Mesendoderm (in vitro differentiated cells): ENCODE measurements at places on chromosomes 4 and X.

DNA sequence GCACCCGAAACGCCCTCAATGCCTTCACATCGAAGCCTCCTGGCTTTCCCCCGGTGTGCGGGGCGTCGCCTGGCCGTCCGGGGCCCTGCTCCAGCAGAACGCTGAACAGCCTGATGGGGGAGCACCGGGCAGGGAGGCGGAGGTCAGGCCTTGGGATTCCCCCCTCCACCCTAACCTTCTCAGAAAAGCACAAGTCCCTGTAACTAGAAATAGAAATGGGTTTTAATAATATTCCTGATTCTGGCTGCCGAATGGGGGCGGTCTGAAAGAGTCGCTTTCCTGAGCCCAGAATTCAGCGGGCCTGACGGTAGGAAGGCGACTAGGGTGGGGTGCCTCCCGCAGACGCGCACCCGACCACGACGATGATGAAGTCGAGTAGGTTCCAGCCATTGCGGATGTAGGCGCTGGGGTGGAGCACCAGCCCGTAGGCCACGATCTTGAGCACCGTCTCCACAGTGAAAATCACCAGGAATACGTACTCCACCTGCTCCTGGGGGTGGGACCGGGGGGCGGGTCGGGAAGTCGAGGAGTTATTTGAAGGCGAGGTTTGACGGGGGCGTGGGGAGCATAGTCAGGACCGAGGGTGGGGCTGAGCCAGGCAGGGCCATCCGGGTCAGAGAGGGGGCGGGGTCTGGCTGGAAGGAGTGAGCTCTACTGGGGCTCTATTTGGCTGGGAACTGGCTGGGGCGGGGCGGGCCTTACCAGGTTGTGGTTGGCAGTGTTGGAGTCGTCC lies 2.5 kb downstream of the CACNA1F start:
- peak; percentile 81 for DNase-seq

DNA sequence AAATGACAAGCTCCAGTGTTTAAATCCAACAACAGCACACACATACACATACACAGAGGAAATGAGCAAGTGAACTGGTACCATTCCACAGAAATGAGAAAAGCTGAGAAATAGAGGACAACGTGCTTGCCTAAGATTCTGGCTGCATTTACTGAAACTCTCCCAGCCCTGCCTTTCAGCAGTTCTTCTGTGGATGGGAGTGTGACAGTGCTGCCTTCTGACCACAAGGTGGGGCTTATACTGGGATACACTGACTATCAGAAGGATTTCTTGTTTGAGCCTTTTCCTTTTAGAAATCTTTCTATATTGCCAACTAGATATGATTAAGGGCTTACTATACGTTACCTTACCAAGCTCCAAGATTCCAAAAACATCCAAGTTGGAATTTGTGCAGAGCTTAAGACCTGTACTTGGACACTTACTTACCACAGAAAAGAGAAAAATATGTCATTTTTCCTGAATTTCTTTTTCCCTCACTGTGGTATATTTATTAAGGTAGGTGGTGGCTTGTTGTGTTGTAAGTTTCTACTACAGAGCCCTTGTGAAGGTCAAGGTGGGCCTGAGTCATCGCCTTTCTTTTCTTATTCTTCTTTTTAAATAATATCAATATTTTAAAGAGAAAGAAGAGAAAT lies 10.7 kb upstream of the CXCL8 start:
- DNase-seq = peak; percentile 74

DNA sequence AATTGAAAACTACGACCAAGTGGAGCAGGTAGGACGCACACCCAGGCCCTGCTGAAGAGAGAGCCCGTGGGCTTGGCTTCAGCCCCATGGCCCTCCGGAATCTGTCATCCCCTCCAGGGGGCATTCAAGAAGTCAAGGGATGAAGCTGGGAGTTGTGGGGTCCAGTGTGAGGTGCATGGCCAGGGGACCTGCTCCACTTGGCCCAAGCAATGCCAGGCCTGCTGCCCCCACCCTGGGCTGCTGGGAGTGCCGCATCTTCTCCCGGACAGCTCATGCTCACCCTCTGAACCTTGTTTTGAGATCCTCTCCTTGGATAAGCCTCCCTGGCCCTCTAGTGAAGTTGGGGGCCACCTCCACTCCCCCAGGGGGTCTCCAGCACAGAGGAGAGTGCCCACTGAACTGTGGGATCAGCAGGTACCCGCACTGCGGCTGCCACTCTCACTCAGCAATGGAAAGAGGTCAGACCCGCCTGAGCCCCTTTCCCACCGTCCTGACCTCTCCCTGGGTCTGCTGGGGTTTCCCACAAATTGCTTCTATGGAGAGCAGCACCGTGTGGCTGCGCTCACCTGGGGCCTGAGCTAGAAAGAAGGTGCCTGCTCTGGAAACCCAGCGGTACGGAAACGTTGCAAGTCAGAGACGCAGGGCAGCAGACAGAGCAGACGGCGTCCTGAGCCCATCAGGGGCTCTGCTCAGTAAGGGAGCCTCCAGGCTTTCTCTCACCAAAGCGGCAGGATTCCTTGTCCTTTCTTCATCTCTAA lies 5.0 kb upstream of the ABLIM2 start:
- no peak for DNase-seq

GRCh38 chrX:73977542-73978169 lies 326.3 kb upstream of the ZCCHC13 start:
- peak; percentile 19 for DNase-seq

DNA sequence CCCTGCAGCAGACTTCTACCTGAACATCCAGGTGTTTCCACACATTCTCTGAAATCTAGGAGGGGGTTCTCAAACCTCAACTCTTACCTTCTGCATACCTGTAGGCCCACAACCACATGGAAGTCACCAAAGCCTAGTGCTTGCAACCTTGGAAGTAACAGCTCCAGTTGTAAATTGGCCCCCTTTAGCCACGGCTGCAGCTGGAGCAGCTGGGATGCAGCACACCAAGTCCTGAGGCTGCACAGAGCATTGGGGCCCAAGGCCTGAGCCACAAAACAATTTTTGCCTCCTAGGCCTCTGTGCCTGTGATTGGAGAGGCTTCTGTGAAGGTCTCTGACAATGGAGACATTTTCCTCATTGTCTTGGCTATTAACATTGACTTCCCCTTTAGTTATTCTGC lies 772.4 kb upstream of the INTU start:
- no peak for DNase-seq

DNA sequence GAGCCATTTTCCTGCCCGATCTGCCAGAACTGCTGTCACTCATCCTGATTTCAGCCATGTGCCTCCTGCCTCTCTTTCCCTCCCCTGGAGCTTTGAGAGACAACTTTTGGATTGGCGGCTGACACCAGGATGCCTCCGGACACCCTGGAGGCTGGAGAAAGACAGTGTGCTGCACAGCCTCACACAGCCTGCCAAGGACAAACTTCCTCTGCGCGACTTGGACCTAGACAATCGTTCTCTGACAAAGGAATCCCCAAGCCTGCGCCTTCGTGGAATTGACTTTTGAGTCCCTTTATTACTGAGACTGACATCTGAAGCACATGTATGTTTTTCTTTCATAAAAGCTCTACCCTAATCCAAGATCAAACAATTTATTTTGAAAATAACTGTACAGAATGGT lies 10.8 kb upstream of the LDB2 start:
- DNase-seq = no peak

DNA sequence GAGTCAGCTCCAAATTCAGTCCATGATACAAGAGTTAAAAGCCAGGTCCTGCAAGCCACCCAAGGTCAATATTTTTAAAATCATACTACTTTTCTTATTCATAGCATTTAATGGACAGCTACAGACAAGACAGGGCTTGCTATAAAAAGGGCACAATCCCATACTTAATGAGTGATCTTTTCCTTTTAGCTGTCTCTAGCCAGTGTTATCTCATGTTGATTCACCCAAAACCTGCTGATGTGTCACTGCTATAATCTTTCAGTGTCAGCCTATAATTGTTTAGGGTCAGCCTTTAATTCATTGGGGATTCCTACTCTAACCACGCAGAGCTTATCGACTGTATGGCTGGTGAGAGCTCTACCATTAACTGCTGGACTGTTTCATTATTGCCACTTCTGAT lies 51.2 kb upstream of the HCCS start:
- peak; percentile 1 for DNase-seq

DNA sequence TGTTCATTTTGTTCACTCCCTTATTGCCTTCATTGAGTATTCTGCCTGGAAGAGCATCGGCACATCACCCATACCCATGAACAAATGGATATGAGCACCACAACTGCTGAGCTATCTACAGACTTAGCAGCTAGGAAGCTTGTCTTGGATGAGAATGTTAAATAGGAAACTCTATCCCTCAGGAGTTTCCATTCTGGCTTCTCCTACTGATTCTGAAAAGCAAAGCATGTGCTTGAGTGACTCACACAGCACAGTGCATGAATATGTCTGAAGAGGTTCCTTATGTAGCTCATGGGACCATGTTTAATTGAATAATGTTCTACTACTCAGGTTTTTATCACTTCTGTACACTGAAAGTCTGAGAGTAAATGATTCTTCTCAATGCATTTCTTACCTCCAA lies 57.3 kb upstream of the MXRA5 start:
- no peak for DNase-seq

- no peak for DNase-seq
Measured at GRCh38 chrX:19886883-19887531, 393 bp downstream of the SH3KBP1 start.

- no peak for DNase-seq
Measured at GRCh38 chr4:100882661-100883060, 364.8 kb upstream of the EMCN start.

DNA sequence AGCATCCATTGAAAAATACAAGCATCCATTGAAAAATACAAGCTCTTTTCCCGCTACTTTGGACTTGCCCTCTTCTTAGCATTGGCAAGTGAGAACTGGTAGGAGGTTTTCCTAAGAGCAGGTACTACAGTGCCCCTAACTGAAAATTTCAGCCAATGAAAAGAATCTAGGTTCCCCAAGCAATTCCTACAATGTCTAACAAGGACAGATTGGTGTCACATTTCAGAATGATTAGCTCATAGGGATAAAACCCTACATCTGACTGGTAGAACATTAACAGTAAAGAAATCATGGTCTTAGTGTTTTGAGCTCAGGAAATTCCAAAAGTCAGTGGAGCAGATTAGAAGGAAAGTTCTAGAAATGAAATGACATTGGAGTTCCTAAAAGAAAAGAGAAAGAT lies 68.6 kb upstream of the QRFPR start:
- no peak for DNase-seq

DNA sequence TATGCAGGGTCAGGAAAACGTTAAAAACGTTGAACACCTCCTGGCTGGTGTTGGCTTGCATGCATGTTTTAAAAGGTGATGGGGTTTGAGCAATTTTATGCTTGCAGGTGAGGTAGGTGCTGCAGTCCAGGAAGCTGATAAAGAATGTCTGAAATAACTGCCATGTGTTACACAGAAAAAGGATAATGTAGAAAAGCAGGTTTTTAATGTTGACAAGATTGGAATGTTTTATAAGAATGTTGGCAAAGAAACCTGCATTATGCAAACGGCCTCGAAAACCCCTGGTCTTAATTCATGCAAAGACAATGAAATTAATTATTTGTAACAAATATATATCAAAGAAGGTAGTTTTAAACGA lies 723.7 kb upstream of the AGA start:
- DNase-seq = no peak
